Natural killer cell treated with Interleukin-12 subunit alpha and Interleukin-12 subunit beta and Interleukin-15 and Interleukin-18, amount 100 ng/mL, for 72 hours (primary cell): ENCODE measurements at places on chromosomes 5 and 9.
A peak's percentile ranks its signal among the peaks of the same experiment; 100 is the strongest.

GRCh38 chr9:103799959-103800358 is 294.1 kb upstream of the SMC2 start:
- DNase-seq, result no peak

DNA sequence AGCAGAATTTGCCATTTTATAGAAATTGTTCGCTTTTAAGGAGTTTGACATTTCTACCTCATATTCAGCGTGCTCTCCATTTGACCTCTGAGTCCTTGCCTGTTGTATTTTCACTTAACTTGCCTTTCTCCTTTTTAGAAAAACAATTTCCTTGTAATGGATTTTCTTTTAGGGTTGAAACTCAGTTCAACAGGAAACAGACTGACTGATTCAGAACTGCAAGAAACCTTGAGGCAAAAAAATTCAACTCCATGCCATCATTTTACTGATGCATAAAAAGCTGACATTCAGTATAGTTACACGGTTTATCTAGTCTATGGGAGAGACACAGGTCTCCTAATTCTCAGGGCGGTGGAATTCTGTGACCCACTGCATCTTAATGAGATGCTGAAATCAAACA is 59.8 kb downstream of the MRPS30 start:
- DNase-seq, result no peak

DNA sequence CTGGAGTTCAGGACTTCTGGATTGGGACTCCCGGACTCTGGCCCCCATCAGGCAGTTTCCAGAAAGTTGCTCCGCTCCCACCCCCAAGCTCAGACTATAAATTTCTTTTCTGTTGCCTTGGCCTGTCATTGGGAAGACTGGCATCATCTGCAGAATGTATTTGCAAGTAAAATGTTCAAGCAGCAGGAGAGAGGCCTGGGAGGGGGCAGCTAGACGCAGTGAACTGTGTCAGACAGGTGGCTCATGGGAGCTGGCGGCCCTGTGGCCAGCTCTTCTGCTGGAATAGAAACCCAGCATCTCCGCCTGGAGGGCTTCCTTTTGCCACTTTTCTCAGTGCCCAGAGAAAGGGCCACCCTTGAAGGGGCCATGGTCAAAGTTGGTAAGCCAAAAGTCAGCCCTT is 16.0 kb downstream of the INSYN2B start:
- no peak for DNase-seq

- DNase-seq, result no peak
These were observed 165.3 kb downstream of the TAF11L14 start for GRCh38 chr5:17799521-17799920.

- DNase-seq, result no peak
These were observed 1975.3 kb upstream of the CDH6 start for GRCh38 chr5:29218138-29218537.

- no peak for DNase-seq
These were observed 469 bp upstream of the FIBCD1 start for GRCh38 chr9:130939405-130940026.

GRCh38 chr5:170312666-170313065 is 15.1 kb upstream of the LCP2 start:
- peak; percentile 81 for DNase-seq

- no peak for DNase-seq
These were observed 62.4 kb upstream of the FSD1L start for GRCh38 chr9:105385381-105385985.

GRCh38 chr9:125912667-125913066 is 165.5 kb downstream of the PBX3 start:
- DNase-seq, result no peak

DNA sequence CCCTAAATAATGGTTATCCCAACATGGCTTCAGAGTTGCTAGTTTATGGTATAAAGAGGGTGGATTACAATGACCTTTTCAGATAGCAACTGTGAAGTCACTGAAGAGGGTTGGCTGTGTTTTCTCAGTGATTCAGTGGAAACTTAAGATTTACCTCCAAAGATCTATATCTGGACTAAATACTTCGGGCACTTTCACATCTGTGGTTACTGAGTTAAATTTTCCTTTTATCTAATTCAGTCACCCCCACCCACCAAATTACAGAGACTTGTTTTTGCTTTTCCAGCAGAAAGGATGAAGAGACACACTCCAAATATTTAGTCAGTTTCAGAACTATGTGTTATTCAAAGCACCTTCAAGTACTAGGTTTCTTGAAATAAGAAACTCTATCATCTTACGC is 573.2 kb downstream of the CCDC171 start:
- no peak for DNase-seq

DNA sequence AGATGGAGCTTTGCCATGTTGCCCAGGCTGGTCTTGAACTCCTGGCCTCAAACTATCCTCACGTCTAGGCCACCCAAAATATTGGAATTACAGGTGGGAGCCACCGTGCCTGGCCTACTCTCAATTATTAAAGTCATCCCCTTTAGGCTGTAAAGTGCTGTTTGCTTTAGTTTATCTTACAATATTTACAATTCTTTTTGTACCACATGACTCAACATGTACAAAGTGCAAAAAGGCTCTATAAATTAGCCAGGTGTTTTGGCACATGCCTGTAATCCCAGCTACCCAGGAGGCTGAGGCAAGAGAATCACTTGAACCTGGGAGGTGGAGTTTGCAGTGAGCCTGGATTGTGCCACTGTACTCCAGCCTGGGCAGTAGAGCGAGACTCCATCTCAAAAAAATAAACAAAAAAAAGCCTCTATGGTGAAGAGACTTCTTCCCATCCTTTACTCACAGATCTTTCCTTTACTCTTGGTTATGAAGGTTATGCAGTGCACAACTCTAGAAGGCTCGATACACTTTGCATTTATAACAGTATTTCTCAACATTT is 28.5 kb upstream of the MLLT3 start:
- no peak for DNase-seq

DNA sequence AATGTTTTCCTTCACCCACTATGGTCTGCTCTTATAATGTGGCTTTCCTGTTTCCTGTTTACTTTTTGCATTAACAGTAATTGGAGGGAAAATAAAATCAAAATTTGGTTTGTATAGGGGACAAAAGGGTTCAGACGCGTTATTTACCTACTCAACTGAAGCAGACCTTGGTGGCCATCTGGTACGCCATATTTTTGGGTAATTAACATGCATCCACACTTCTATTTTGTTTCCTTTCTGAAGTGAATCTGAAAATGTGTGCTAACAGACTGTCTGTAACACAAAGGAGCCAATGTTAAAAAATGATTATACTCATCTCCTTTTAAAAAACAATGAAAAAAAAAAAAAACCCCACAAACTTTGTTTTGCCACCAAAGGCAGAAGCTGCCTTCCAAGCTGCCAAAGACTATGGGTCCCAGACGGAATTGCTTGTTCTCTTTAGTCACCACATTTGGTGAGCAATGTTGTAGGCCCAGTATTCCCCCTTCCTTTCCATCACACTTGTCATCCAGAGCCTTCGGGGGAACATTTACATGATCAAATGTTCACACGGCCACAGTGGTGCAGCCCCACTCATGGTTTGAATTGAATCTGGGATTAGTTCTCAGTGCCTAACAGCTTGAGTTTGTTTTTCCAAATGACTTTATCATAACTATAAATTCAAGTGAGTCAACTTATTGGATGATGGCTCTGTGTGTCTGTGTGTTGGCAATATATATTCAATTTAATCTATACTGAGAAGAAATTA is 323.7 kb upstream of the CD180 start:
- DNase-seq, result no peak

DNA sequence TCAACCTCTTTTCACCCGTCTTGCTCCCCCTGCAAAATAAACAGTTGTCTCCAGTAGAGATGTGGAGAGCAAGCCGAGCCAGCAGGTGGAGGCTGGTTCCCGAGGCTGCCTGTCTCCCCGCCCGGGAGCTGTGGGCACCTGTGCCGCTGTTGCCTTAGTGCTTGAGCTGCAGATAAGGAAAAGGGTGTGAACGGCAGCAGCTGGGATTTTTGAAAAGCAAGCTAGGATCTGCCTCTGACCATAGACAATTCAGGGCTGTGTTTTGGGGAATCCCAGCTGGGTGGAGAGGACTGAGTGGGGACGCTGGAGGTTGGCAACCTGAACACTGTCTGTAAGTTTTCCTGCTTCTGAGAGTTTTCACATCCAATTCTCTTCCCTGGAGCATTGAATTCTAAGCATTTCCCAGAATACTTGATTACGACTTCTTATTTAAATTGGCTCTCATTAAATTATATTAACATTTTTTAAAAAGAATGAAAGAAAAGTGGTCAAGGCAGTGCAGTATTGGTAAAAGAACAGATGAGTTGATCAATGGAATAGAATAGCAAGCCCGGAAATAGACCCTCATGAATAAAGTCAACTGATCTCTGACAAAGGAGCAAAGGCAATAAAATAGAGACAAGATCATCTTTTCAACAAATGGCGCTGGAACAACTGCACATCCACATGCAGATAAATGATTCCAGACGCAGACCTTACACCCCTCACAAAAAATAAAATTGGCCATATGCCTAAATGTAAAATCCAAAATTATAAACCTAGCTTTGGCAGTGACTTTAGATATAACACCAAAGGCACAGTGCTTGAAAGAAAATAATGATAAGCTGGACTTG is 9.7 kb downstream of the WNK2 start:
- no peak for DNase-seq

DNA sequence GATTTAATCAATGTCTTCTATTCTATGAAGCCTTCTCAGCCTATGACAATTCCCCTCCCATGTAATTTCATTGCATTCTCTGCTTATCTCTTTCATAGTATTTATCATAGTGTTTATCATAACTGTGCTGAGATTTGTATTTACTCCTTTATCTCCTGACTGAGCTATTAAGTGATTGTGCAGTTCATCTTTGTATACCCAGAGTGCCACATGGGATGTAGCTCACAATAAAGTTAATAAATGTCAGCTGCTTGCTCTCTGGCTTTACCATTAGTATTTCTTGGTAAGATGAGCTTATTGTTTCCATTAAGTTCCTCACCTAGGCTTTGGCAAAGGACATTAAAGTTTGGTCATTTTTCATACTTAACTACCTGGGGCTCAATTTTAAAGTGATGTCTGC is 275.1 kb upstream of the MPDZ start:
- DNase-seq, result no peak

- DNase-seq, result no peak
These were observed 103.5 kb downstream of the DAPK1 start for GRCh38 chr9:87601176-87601575.

GRCh38 chr5:73892218-73892617 is 266.2 kb downstream of the ARHGEF28 start:
- DNase-seq, result no peak

GRCh38 chr5:13591621-13592020 is 352.9 kb downstream of the DNAH5 start:
- no peak for DNase-seq

- no peak for DNase-seq
These were observed 39.6 kb downstream of the SFXN1 start for GRCh38 chr5:175517824-175518450.

- DNase-seq, result peak; percentile 88
These were observed 35.8 kb upstream of the LCP2 start for GRCh38 chr5:170333161-170333910.

DNA sequence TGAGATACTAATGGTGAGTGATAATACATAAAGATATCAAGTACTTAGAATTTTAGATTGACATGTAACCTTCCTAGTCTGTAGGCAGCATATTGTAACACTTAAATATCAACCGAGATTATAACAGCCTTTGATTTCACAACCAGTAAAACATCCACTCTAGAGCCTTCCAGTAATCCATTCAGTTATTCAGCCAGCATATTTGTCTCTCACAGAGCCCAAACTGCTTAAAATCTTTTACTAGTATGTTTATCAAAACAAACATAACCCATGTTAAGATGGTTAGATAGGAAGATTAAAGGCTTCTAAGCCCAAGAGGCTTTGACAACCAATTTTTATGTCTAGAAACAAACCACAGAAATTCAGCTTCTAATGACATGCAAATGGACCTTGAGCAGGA is 177.9 kb upstream of the FST start:
- DNase-seq, result no peak

- DNase-seq, result no peak
These were observed 51.7 kb downstream of the ERGIC1 start for GRCh38 chr5:172885597-172886340.

DNA sequence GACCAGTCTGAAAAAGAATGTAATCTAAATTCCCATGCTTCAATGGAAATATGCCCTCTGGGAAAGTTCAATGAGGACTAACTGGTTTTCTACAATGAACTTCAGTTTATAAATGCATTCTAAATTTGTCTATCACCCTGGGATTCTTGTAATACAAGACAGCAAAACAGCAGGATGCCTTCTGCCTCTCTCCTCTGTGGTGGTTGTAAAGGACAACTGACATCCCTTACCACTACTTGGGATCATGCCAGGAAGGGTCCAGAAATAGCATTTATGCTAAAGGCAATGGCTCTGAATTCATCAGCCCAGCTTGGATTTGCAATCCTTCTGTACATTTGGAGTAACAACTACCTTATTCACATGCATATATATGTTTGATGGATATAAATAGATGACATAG is 97.3 kb upstream of the ADAMTS16 start:
- DNase-seq, result no peak

DNA sequence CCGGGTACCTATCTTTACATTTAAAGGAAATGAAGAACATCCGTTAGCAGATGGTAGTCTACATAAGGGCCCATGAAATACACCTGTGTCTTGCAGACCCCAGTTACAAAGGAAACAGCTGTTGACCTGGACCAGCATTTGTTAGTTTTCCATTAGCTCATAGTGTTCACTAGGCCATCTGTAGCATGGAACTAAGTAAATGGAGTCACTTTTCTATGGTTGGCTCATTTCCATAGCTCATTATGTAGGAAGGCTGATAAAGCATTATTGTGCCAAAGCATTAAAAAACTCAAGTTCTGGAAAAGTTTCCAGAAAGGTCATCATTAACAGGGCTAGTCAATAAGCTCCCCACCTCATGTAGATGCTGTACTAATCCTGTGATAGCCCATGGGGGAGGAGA is 62.1 kb downstream of the PCSK1 start:
- no peak for DNase-seq

- DNase-seq, result no peak
These were observed 90.7 kb downstream of the PTCH1 start for GRCh38 chr9:95425910-95426551.

DNA sequence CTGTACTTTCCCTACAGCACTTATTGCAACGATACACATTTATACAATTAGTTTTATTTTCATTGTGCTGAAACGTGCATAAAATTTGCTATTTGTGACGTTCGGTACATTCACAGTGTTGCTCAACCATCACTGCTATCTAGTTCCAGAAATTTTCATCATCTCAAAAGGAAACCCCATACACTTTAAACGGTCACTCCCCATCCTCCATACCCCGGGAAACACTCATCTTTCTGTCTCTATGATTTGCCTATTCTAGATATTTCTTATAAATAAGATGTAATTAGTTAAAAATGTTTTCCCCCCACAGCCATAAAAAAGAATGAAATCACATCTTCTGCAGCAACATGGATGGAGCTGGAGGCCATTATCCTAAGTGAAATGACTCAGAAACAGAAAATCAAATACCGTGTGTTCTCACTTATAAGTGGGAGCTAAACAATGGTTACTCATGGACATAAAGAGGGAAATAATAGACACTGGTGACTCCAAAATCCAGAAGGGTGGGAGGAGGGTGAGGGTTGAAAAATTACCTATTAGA is 40.2 kb upstream of the TEX48 start:
- no peak for DNase-seq

GRCh38 chr9:95678759-95679158 is 162.0 kb upstream of the PTCH1 start:
- no peak for DNase-seq
